ENCODE measurements at places on chromosomes 11 and 22.

- DNase-seq = no peak
Measured at GRCh38 chr11:44750551-44751465, 24.0 kb downstream of the TSPAN18 start.

DNA sequence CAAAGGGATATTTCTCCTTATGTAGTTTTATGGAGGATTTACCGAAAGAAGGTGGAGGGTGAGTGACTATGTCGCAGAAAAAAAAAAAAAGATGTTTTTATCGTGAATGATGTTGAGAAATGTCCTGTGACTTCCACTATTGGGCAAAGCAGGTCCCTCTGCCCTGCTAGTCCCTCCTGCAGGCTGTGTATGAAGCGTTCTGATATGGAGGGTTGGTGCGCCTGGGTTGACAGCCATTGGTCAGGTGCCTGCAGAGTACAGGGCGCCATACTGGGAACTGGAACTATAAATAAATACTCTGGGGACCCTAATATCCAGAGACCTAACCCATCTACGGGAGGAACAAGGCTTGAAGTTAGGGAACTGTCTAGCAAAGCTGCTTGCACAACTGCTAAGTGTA lies 1.5 kb downstream of the IL17RA start:
- DNase-seq = peak; percentile 58

- DNase-seq = peak; percentile 1
Measured at GRCh38 chr11:1205121-1205986, 17.5 kb upstream of the MUC5B start.

- DNase-seq = no peak
Measured at GRCh38 chr11:113435190-113435968, 39.8 kb downstream of the DRD2 start.

Measured in activated naive CD4-positive, alpha-beta T cell treated with anti-CD3 and anti-CD28 coated beads for 36 hours (primary cell).